M059J (cell line): ENCODE measurements at places on chromosomes 12 and 14.
A peak's percentile ranks its signal among the peaks of the same experiment; 100 is the strongest.

GRCh38 chr14:28773861-28774691 lies 7.5 kb downstream of the FOXG1 start:
- peak; percentile 88 for DNase-seq

GRCh38 chr12:100927826-100928225 lies 133.2 kb downstream of the ANO4 start:
- peak; percentile 76 for DNase-seq

DNA sequence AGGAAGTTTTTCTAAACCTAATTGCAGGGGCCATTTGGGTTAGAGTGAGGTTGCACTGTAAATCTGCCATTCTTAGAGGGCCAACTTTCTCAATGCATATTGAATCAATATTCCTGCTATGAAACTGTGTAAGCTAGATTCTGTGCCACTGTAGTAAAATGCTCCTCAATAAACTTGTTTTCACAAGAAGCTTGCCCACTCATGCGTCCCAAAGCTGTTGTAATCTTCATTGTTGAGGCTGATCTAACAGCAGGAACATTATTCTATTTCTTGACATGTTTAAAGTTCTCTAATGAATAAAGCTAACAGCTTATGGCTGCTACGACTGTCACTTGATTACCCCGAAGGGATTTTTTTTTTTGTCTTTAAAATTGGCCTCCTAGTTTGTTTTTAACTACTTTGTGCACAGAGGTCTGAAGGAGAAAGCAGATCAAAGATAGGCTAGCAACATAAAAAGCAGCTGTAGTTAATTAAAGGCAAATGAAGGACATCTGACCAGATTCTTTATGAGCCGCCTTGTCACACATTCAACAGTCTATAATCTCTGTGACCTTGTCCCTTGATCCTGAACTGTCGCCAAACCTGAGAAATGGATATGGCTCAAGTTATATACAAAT lies 243.7 kb downstream of the PAX9 start:
- no peak for DNase-seq

GRCh38 chr14:25381498-25381897 lies 331.6 kb upstream of the STXBP6 start:
- no peak for DNase-seq

GRCh38 chr12:75289753-75290152 lies 40.4 kb downstream of the CAPS2 start:
- peak; percentile 3 for DNase-seq

DNA sequence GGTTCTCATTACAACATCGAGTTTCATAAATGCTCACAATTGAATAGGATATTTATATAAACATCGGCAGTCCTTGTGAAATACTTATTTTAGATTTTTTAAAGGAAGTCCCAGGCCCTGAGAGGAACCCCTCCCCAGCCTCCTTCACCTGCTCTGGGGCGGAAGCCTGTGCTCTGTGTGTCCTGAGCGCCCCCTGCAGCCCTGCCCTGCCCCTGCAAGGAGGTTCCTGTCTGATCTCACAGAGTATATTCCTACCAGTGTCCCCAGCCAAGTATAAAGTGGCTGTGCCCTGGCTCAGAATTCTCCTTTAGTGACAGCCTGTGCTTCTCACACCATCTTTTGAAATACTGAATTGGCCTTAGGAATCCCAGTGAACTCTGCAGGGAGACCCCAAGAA lies 659.5 kb downstream of the TMEM121 start:
- no peak for DNase-seq

DNA sequence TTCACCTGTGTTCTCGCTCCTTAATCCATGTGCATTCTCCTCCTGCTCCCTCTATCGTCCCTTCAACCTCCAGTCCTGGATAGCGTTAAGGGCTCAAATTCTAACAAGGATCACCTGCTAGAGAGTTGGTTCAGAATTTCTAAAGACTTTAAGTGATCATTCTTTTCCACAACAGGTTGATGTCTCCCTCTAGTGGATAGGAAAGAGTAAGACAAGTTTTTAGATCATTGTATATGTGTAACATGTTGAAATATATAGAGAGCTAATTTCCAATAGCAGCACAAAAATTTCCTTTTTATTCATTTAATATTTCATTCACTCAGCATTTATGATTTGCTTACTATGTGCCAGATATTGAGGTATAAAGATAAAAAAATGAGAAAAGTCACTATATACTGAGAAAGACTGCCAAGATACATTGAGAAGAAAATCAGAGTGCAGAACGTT lies 9.3 kb upstream of the ESR2 start:
- DNase-seq: peak; percentile 68

DNA sequence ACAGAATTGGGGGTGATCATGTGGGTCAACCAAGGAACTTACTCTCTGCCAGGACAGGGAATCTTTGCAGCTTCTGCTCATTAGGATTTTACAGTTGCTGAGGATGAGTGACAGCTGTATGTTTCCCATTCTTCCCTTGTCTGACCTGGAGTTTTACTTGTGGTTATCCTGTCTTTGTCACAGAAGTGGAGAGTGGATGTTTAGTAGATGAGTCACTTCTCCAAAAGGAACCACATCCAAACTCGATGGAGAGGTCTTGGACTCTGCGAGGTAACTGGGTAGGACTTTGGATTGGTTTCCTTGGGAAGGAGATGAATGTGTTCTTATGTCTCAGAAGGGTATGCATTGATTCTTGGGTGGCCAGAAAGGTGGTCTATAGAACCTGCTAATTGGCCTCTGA lies 53.8 kb upstream of the USP44 start:
- peak; percentile 96 for DNase-seq

DNA sequence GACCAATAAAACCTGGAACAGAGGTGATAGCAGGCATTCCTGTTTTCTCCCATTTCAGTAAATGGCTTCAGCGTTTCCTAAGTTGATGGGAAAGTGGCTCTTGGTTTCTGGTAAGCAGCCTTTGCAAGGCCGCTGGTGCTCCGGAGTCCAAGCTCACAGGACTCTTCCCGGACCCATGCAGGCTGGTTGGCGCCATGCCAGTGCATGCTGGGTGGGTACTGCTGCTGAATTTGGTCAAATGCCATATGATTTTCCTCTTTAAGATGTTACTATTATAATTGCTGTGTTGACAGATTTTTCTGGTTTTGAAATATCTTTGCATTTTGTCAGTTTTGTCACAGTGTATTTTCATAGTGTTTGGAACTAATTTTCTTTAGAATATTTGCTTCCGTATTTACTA lies 27.7 kb downstream of the PPP2R5C start:
- DNase-seq: no peak
